ENCODE measurements at places on chromosomes 16 and 17. TPM values are rescaled to one million over a fixed set of nuclear protein-coding genes. Genes with fewer than 3 reads are reported as not detected.

CD300LG gene
- 1.4 TPM for polyA plus RNA-seq

VAT1L gene
- polyA plus RNA-seq: 4.6 TPM

OTOA gene
- 0.14 TPM for polyA plus RNA-seq

REXO5 gene
- 7.0 TPM for polyA plus RNA-seq

ACSM3 gene
- 128 TPM for polyA plus RNA-seq

KRTAP9-4 gene
- not detected for polyA plus RNA-seq

CHST6 gene
- 0.72 TPM for polyA plus RNA-seq

CRHR1 gene
- not detected for polyA plus RNA-seq

PLCD3 gene
- polyA plus RNA-seq: 23.0 TPM
